ENCODE measurements at places on chromosomes 7 and 10.

GRCh38 chr7:12927635-12928434 is 240.4 kb downstream of the ARL4A start:
- DNase-seq: no peak

GRCh38 chr10:74406006-74406405 is 255.0 kb downstream of the ADK start:
- DNase-seq: no peak

GRCh38 chr7:74464931-74465886 is 11.5 kb downstream of the GTF2IRD1 start:
- no peak for DNase-seq

- no peak for DNase-seq
Measured at GRCh38 chr10:99630991-99631390, 10.8 kb upstream of the SLC25A28 start.

DNA sequence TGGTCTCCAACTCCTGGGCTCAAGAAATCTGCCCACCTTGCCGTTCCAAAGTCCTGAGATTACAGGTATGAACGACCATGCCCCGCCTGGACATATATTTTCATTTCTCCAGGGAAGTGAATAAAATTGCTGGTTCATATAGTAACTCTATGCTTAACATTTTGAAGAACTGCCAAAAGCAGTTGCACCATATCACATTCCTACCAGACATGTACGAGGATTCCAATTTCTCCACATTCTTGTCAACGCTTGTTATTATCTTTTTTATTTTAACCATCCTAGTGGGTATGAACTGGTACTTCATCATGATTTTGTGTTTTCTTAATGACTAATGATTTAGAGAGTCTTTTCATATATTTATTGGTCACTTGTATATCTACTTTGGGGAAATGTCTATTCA is 21.9 kb upstream of the CPN1 start:
- no peak for DNase-seq

- DNase-seq: no peak
Measured at GRCh38 chr10:6108631-6109443, 20.0 kb downstream of the RBM17 start.

DNA sequence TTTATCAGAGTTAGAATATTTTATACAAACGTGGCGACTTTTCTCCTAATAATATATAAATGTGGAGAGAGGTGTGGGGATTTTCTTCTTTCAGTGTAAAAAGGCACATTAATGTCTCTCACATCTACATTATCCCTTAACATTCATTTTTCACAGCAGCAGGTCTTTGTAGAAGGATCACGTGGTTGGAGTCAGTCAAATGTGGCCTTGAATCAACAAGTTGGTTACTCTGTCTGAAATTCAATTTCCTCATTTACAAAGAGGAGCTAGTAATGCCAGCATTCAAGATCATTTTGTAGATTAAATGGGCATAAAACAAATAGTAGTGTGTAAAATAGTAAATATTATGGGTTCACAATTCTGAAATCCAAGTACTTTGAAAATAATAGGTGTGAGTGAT is 183.1 kb upstream of the SEMA3E start:
- DNase-seq: no peak

- DNase-seq: no peak
Measured at GRCh38 chr7:98911916-98912315, 33.6 kb downstream of the TRRAP start.

DNA sequence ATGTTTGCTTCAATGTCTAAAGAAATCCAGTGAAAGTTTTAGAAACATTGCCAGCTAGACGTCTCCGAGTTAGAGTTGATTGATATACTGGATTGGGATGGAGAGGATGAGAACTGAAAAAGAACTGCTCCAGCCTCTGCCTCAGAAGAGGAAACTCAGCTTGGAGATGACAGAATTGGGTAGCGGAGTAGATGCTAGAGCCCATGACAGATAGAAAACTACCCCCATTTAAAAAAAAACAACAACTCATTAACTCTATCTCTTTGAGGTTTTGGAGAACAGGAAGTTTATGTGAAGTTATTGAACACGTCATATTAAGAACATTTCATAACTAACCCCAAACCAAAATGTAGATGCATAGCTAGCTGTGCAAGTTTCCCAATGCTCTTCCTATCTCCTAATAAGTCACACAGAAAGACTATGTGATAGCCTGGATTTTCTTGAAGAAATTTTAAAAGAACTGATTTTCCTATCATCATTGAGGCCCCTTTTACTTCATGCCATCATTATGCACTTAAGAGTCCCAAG is 28.3 kb upstream of the AFAP1L2 start:
- no peak for DNase-seq

DNA sequence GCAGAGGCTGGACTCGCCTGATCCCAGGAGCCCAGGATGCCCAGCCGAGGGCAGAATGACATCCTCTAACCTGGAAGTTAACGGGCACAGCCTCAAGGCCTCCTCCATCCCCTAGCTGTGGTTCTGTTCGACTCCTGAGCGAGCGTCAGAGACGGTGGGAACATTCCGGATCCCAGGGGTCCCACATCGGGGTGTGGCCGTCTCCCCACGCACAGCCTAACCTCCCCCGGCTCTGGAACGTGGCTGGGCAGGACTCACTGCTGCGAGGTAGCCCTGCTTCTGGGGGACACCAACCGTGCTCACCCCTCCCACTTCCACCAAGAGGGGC is 8.4 kb downstream of the FOXL3 start:
- DNase-seq: no peak

DNA sequence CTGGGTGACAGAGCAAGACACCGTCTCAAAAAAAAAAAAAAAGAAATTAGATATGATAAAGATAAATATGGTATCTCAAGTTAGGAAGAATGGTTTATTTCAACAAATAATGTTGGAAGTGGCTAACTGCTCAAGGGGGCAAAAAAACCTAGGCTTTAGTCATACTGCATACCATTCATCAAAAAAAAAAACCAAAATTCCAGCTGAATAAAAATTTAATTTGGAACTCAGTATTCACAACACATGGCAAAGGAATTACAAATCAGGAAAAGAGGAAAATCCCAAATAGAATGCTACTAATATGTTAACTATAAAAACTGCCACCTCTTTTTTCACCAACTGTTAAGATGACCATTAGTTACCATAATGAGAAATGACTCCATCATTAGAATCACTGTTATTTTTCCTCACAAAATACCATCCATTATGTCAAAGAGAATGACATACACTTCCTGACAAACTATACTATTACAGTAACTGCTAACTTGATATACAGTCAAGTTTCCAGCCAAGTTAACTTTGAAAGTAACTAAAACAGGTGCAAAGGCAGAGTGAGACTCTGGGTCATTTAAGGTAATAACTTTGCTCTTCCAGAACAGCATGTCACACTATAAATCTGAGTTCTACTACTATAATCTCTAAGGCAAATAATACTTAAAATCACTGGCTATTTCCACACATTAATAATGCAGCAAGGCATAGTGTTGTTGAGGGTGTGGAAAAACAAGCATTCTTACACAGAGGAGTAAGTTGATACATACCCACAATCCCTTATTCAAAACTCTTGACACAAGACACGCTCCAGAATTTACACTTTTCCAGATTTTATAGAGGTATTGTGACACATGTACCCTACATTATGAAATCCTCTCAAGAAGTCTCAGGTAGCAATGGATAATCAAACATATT is 10.2 kb downstream of the KBTBD2 start:
- DNase-seq: no peak

GRCh38 chr10:21926358-21926925 is 77.1 kb downstream of the DNAJC1 start:
- no peak for DNase-seq

GRCh38 chr10:88913788-88914187 is 33.7 kb downstream of the STAMBPL1 start:
- no peak for DNase-seq

- no peak for DNase-seq
Measured at GRCh38 chr10:44977287-44978212, 1.1 kb downstream of the DEPP1 start.

- no peak for DNase-seq
Measured at GRCh38 chr7:19698331-19698730, 10.5 kb downstream of the POLR1F start.

DNA sequence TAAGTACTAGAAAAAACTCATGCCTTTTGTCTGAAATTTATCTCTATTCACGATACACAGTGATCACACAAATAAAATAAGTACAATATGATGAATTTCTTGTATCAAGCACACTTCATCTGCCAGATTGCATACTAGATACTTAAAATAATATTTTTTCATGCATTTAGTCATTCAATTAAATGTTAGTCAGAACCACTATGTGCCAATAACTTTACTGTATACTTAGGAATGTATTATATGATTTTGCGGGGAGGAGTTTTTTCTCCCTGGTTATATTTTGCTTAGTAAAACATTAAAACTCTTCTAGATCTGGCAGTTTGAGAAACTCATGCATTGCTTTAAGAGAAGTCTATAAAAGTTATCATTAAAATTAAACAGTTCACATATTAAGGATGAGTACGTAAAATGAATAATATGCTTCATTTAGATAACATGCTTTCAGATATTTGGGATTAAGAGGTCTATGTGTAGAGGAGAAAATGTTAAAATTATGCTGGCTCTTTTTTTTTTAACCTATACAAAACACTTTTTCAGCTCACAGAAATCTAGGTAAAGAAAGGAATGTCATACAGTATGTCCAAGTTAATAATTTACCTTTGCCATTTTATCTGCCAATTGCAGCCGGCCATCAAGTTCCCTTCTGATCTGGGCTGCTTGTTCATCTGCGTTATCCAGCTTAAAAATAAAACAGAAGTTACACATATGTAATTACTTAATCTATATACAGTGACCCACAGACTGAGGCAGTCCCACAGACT is 70.1 kb downstream of the RNF133 start:
- DNase-seq: no peak

GRCh38 chr7:31940167-31940566 is 130.0 kb downstream of the PDE1C start:
- no peak for DNase-seq

DNA sequence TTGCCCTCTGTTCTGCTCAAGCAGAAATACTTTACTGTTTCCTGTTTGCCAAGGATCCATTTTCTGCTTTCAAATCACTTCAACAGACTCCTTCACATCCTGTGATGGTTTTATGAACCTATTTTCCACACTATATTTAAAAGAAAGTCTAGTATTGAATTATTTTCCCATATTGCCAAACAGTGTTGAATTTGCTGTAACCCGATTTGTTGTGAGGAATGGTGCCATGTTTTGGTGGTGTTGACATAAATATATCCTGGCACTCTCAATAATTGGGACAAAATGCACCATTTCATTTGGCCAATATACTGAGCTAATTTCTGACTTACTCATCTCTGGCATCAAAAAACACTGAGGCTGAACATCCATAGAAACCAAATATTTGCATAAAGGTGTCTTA is 615.4 kb upstream of the SEMA3D start:
- DNase-seq: no peak

DNA sequence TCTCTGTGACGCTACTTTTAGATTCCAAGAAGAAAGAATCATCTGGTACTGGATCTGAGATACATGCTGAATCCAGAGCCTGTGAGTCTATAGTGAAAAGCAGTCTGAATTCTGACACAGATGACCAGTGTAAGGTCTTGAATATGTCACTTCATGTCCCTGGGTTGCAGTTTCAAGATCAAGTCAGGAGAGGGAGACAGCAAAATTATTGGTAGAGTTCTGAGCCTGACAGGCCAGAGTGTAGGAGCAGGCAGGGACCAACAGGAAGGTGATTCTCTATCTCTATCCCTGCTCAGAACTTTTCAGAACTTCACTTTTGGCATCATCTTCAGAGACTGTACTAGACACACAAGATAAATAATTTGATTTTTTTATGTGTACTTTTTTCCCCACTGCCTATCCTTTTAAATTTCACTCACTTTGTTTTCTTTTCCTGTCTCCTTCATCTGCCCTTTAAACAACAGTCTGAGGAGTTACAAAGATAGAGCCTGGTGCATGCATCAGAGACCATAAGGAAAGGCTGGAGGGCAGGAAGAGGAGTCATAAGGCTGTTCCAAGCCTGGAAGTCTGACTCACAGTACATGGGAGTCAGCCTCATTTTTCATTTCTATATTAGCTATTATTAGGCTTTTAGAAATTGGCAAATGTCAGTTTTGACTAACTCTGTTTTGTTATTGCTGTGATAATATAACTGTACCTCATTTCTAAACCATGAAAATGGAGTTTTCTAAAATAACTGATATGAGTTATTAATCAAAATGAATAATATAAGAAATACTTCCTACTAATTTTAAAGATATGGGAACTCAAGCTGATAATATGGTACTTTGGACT is 120.2 kb upstream of the TMEM229A start:
- DNase-seq: no peak

DNA sequence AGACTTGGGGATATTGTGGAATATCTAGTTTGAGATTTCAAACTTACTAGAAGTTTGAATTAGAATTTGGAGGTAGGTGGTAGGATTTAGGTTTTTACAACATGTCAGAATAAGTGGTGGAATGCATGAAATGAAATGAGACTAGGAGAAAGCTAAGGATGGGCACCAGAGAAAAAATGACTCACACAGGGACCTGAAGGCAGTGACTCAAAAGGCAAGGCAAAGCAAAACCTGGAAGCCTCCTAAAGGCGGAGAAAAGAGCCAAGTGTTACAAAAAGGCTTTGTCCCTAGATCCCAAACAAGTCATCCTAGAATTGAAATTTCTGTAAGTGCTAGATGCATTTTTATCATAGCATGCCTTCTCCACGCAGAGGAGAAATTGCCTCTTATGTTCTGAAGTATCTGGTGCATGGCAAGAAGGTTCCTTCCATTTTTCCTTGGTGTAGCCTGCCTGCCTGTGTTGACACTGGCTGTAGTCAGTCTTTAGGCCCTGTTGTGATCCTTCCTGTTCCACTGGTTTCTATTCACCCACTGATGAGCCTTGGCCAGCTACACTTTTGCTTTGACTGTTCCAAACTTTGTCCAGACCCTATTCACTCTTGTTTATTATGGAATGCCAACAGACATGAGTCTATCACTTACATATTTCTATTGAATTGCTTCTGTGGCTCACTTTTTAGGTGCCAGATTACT is 109.3 kb downstream of the ETV1 start:
- no peak for DNase-seq

- peak; percentile 42 for DNase-seq
Measured at GRCh38 chr7:2138146-2138765, 94.5 kb downstream of the MAD1L1 start.

GRCh38 chr7:157819455-157819807 is 482.6 kb downstream of the DNAJB6 start:
- DNase-seq: no peak

DNA sequence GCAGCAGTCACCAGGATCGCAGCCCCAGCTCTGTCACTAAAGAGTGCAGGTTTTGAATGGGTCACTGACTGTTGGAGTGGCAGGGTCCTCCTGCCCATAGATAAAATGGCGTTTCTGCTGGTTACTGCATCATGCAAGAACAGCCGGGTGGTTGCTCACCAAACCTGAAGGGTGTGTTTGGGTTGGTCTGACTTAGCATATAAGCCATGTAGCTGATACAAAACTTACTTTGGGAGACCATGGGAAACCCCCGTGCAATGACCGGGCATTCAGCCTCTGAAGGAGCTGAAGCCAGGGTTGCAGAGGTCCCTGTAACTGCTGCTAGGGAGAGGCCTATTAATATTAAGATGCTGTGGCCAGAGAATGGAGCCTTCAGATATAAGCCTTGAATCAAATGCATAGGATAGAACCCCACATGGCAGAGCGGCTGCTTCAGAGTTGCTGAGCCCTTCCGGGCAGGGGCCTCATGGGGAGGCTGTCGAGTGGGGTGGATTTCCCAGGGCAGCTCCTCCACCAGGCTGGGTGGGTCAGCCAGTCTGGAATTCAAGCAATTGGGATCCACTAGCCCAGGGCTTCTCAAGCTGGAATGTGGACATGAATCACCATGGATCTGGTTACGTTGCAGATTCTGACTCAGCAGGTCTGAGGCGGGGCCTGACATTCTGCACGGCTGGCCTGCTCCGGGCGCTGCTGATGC is 70.9 kb upstream of the CTBP2 start:
- no peak for DNase-seq

- no peak for DNase-seq
Measured at GRCh38 chr7:105002-105401, 87.4 kb upstream of the FAM20C start.
